ENCODE measurements at places on chromosomes 4 and X.

- DNase-seq: no peak
Measured at GRCh38 chr4:169243825-169244609, 26.7 kb downstream of the SH3RF1 start.

GRCh38 chrX:15269120-15269519 is 763 bp downstream of the ASB9 start:
- no peak for DNase-seq

GRCh38 chr4:79563219-79563618 is 155.2 kb upstream of the GK2 start:
- DNase-seq: no peak

DNA sequence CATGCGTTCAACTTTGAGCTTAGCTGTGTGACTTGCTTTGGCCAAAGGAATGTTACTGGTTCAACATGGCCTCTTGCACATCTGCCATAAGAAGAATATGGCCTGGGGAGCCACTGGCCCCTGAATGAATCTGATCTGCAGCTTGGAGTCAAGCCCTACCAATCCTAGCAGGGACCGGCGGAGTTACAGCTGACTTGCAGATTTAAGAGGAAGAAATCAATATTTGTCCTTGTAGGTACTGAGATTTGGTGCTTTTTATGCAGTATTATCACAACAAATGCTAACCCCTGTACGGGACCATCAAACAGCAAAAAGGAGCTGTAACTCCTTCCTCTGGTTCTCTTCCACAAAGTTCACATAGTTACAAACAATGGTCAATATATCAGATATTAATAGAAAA is 252.0 kb downstream of the LDB2 start:
- no peak for DNase-seq

GRCh38 chr4:10186228-10187214 is 69.9 kb upstream of the WDR1 start:
- no peak for DNase-seq

DNA sequence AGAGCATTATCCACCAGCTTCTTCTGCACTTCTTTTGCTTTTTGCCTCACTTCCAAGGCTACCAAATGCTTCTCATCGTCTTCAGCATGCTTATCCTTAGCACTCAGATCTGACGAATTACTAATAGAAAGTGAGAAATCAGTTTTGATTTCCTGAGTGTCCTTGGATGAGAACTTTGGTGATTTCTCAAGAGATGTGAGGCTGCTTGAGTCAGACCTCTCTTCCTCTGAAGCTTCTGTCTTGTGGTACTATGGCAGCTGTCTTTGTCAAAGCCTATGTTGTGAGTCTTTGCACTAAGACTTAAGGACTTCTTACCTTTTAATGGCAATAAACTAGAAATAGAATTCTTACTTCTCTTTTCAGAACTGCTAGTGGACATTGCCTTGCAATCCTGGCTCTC is 169.9 kb downstream of the CPE start:
- DNase-seq: no peak

GRCh38 chrX:113804291-113804690 is 779.6 kb upstream of the HTR2C start:
- no peak for DNase-seq

DNA sequence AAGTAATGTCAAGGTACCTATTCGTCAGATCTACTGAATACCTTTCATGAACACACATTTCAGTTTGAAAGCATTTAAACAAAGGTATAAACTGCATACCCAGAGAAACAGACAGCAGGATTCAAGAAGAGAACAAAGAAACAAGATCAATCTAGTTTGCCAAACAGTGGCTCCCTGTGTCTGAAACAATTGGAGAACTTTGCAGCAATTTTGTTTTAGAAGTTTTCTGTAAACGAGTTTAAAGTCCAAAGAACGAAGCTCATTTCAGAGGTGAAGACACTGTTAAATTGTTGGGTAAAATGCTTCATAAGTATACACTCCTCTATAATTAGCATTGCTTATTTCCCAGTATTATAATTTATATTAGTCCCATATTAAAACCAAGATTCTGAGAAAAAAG is 21.4 kb upstream of the NSUN7 start:
- DNase-seq: no peak

DNA sequence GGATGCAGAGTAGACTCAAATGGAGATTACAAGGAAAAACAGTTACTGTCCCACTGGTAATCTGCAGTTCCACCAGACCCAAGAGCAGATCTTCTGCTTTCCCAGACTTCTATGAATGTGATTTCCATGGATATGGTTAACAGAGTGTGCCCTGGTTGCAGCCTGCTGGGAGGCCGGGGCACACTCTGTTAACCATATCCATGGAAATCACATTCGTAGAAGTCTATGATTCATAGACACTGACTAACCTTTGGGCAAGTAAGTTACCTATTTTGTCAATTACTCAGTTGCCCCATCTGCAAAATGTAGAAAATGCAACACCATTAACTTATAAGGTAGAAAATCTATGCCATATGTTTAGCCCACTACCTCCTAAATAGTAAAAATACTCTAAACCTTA is 443.1 kb upstream of the PITX2 start:
- no peak for DNase-seq

DNA sequence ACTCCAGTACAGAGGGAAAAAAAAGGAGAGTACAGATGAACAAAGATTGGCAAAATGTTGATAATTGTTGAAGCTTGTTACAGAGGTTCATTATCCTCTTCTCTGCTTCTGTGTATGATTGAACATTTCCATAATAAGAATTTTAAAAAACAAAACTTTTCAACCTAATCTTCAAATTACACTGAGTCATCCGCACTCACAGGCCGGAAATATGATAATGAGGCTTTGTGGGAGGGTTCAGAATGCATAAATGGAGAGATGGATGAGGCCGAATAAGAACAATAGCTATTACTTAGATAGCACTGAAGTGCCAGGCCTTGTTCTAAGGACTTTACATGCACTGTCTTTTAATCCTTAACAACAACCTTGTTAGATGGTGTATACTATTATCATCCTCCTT is 4.6 kb upstream of the ERCC6L start:
- peak; percentile 9 for DNase-seq

DNA sequence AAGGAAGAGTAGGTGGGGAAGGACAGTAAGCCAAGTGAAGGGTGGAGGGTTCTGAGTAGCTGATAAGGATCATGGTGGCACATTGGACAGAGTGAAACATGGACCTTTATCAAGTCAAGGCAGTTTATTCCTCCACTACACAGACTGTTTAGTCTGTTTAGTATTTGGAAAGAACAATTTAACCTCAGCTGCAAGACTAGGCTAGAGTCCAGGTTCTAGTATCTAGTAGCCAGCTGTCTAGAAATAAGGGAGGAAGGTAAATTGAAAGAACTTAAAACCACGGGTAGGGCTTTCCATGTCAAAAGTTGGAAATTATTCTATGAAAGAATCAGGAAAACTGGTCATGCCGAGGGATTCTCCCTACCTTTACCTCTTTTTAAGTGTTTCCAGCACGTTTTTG is 140.1 kb upstream of the MED14 start:
- no peak for DNase-seq

- no peak for DNase-seq
Measured at GRCh38 chr4:137523329-137523728, 9.0 kb downstream of the PCDH18 start.

- DNase-seq: no peak
Measured at GRCh38 chr4:171186700-171187099, 626.5 kb upstream of the GALNTL6 start.

DNA sequence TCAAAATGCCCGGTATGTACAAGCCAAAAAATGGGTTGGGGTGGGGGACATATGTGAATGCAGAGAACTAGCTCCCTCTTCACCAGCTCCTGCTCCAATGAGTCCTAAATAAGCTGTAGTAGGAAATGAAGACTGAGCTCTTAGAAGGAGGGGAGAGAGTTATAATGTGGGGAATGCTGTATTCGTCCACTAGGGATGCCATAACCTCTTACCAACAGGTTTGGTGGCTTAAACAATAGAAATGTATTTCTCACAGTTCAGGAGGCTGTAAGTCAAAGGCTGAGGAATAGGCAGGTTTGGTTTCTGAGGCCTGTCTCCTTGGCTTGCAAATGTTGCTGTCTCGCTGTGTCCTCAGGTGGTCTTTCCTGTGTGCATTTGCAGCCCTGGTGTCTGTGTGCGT is 4.4 kb upstream of the INPP4B start:
- no peak for DNase-seq

DNA sequence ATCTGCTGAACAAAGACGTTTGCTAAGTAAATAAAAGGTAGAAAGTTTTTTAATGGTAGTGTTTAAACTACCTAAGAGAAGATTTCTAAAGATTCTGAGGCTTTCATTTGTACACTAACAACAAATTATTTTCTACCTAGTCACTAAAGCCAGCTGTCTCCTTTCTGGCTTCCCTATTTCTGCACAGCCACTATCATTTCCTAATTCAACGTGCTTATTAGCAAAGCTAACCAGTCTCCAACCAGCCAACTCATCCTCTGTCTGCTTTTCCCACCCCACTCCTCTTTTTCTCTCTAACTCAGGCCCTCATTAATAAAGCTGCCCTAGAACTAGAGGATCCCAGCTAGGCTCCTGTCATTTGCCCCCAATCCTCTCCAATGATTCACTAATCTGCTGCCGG is 118.2 kb downstream of the ZNF827 start:
- no peak for DNase-seq

GRCh38 chr4:48175328-48175727 is 41.3 kb upstream of the TXK start:
- DNase-seq: no peak

- DNase-seq: no peak
Measured at GRCh38 chrX:16807548-16807947, 21.3 kb downstream of the TXLNG start.

DNA sequence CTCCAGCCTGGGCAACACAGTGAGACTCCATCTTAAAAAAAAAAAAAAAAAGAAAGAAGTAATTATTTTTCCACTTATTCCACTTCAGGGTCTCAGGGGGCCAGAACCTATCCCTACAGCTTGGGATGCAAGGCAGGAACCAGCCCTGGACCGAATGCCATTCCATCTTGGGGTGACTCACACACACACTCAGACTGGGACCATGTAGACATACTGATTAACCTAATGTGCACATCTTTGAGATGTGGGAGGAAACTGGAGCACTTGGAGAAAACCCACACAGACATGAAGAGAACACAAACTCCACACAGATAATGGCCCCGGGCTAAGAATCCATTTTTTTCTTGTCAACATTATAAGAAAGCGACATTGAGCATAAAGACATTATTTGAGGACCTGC is 132.5 kb downstream of the PTTG2 start:
- no peak for DNase-seq

GRCh38 chr4:1783015-1783414 is 10.1 kb upstream of the FGFR3 start:
- DNase-seq: no peak

- no peak for DNase-seq
Measured at GRCh38 chrX:129188231-129188630, 335.1 kb downstream of the SMARCA1 start.

DNA sequence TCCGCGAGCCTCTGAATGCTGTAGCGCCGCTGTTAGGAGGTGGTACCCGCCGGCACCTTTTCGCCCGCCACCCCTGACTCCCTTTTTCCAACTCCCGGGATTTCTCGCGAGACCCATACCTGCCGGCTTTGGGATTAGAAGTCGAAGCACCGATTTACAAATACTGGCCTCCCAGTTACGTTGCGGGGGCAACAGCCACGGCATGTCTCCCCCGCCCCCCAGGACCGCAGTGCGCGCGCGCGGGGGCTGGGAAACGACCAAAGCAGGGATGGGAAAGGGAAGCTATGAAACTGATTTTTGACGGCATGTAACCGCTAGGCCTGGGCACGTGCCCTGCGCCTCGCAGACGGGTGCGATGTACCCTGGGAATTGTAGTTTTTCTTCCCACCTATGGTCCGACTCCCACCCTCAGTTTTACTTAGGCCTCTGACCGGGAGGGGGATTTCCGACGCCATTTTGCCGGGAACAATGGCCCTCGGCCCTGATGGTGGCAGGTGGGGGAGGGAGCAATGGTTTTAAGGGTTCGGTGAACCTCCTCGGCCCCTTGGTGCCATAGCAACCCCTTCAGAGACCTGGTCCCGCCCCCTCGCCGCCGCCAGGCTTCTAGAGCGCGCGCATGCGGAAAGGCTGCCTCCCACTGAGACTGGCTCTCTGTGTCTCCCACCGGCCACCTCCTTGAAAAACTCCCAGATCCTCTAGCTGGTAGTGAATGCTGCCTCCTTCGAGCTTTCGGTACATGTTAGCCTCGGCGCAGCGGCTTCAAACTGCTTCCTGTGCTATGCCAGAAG is 772 bp upstream of the WNK3 start:
- DNase-seq: no peak

DNA sequence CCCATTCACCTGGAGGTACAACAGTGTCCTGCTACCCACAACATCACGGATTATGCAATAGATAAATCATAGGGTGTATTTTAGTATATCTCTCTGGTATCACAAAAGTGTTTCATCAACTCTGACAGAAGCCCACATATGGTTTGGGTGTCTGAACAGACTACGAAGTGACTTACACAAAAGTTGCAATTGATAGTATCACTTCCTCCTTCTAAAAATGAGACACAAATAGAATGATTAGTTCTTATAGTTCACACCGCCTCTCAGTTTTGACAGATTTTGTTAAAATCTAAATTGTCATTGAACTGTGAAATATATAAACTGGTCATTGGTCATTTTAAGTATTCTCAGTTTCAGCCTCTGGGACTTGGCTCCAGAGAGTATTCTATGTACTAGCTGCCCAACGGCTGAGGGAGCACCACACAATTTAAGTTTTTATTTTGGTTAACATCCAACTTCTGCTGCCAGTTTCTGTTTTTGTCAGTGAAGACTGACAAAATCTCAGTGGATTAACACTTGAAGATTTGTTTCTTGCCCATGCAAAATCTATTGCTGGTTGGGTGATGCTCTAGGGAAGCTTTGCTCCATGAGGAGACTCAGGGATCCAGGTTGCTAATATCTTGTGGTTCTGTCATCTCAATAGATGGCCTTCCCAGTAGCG is 113.8 kb upstream of the PUDP start:
- no peak for DNase-seq

DNA sequence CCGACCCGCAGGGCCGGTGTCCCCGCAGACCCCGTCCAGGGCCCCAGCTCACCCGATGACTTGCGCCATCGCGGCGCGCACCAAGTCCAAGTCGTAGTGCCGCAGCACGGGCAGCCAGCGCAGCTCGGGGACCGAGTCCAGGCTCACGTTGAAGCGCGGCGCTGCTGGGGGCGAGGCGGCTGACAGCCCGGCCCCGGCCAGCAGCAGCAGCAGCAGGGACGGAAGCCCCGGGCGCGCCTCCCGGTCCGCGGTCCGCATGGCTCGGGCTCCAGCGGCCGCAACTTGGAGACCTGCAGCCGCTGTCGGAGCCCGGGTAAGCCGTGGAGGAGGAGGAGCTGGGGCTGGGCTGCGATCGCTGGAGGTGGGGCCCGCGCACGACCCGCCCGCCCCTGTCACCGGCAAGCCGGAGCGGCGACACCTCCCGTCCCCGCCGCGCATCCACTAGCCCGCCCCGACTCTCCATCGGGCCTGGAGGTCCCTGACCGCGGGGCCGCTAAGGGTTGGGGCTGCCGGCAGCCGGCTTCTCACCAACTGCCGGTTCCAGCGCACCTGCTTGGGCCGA is at the start of gene NAAA:
Gene NAAA, minus strand, starts transcription at position 322 of the 562 bp plus-strand sequence. Its CDS starts 64 bp downstream, at position 258.
- DNase-seq: peak; percentile 31

DNA sequence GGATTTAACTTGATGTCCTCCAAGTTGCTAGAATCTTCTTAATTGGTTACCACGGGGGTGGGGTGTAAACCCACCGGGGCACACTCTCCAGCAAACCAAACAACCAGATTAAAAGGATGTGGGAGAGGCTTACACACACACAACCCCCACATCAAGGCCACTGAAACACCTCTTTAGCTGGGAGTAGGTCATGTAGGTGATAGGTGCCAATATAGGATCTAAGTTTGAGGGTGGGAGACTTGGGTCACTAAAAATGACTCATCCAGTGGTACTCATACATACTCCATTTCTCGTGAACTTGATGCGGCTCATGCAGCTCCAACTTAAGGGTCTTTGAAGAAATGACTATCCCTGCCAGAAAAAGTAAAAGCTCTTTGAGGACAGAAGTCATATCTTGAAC is 20.5 kb upstream of the CD40LG start:
- DNase-seq: no peak

Measured in GM04504 (cell line).